Activated naive CD8-positive, alpha-beta T cell treated with anti-CD3 and anti-CD28 coated beads, Interleukin-2, amount 10 ng/mL, durations not matched to agents 7 days and 5 days (primary cell): ENCODE measurements at places on chromosomes 16 and 17. TPM values are rescaled to one million over a fixed set of nuclear protein-coding genes. Genes with fewer than 3 reads are reported as not detected.

The FBXW10 gene
- total RNA-seq: not detected

The VAC14 gene
- total RNA-seq: 36.9 TPM

The LGALS9B gene
- 0.79 TPM for total RNA-seq

The IRF8 gene
- 30.8 TPM for total RNA-seq

The NEUROD2 gene
- not detected for total RNA-seq

The GGT6 gene
- total RNA-seq: not detected

The CDYL2 gene
- 24.5 TPM for total RNA-seq

The HIRIP3 gene
- total RNA-seq: 37.3 TPM

The NARF gene
- 121 TPM for total RNA-seq

The SNX20 gene
- total RNA-seq: 70.6 TPM

DNA sequence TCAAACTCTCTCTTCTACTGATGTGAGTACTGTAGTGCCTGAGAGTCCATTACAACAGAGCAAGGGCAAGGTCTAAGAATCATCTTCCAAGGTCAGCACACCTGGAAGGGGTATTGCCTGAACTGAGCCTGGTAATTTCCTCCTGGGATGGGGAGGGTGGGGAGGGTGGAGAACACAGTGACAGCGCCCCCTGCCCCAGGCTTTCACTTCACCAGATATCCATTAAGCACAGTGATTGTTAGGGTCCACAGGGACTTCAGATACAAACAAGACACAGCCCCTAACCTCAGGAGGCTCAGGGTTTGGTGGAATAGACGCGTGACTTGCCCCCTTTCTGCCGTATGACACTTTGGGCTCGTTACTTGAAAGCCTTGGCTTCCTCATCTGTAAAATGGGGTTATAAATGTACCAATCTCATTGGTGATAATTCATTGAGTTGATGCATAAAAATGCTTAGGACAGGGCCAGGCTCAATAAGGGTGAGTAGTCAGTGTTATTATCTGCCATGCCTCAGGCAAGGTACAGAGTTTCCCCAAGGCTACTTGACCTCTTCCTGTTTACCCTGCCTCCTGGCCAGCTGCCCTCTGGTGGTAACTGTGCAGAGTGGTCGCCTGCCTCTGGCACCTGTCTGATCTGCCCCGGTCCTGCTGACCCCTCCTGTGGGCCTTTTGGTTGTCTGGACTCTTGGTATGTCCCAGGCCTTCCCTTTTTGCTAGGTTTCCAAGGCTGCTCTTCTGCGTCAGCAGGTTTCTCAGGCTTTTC, 13.1 kb upstream of the BRD7 start:
- no peak overlapping the region for H3K4me3 ChIP-seq
- H3K4me1 ChIP-seq: no peaks in the 10 kb centered on the region
- DNase-seq: no peak

DNA sequence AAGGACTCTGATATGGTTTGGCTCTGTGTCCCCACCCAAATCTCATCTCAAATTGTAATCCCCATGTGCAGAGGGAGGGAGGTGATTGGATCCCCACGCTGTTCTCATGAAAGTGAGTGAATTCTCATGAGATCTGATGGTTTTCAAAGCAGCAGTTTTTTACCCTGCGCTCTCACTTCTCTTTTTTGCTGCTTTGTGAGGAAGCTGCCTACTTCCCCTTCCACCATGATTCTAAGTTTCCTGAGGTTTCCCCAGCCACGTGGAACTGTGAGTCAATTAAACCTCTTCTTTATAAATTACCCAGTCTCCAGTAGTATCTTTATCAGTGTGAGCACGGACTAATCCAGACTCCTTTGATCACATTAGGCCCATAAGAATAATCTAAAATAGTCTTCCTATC, 719.7 kb upstream of the CDH8 start:
- no peaks in the 10 kb centered on the region for H3K4me1 ChIP-seq
- H3K36me3 ChIP-seq: no peaks in the 10 kb centered on the region
- DNase-seq: no peak
- no peak overlapping the region for H3K27ac ChIP-seq
- H3K27me3 ChIP-seq: no peaks in the 10 kb centered on the region

- no peak overlapping the region for H3K27ac ChIP-seq
- no peaks in the 10 kb centered on the region for H3K36me3 ChIP-seq
- H3K4me1 ChIP-seq: no peaks in the 10 kb centered on the region
- DNase-seq: no peak
- H3K4me3 ChIP-seq: no peak overlapping the region
Observed at GRCh38 chr17:27995554-27995953, 46.9 kb upstream of the NLK start.

DNA sequence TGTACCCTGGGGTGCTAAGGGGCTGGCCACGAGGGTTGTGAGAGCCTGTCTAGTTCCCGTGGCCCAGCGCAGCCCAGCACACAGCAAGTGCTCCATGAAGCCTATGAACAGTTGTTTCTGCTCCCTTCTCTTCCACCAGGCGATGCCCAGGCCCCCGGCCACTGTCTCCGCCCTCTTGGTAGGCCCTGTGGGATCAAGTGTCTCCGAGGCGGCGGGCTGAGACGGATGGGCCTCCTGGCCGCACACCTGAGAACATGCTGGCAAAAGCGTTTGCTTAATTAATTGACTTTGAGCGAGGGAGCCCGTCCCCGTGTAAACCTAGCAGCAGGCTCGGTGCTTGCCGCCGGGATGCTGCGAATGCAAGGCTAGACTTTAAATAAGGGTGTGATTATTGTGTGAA, 129.7 kb upstream of the GSE1 start:
- no peak overlapping the region for H3K27ac ChIP-seq
- peaks cover 6% of the 10 kb centered on the region for H3K27me3 ChIP-seq
- H3K36me3 ChIP-seq: no peaks in the 10 kb centered on the region
- no peak overlapping the region for H3K4me3 ChIP-seq
- no peaks in the 10 kb centered on the region for H3K4me1 ChIP-seq
- DNase-seq: no peak

DNA sequence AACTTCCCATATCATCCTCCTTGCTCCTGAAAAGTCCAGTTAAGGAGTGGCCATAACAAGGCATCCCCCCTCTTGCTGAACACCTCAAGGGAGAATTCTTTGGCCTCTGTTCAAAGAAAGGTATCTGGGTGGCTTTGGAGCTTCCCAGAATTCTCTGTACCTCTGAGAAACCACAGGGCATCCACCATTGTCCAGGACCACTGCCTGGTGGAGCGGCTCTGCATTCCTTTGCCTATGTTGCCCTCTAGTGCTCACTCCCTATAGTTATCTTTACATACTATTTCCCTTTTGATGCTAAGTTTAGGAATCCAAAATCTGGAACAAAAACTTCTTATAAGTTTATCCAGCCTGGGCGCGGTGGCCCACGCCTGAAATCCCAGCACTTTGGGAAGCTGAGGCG, 30.3 kb downstream of the CHD9NB start:
- H3K27me3 ChIP-seq: no peaks in the 10 kb centered on the region
- no peaks in the 10 kb centered on the region for H3K36me3 ChIP-seq
- no peak overlapping the region for H3K27ac ChIP-seq
- H3K4me3 ChIP-seq: no peak overlapping the region
- H3K4me1 ChIP-seq: no peaks in the 10 kb centered on the region

GRCh38 chr16:22787466-22788192, 26.3 kb upstream of the HS3ST2 start:
- no peak for DNase-seq
- peaks cover 9% of the 10 kb centered on the region for H3K4me1 ChIP-seq
- H3K36me3 ChIP-seq: no peaks in the 10 kb centered on the region
- H3K4me3 ChIP-seq: no peak overlapping the region
- H3K27ac ChIP-seq: no peak overlapping the region

GRCh38 chr17:80381416-80381923, 33.5 kb upstream of the ENDOV start:
- no peak overlapping the region for H3K4me3 ChIP-seq
- peaks cover 55% of the 10 kb centered on the region for H3K36me3 ChIP-seq
- H3K27me3 ChIP-seq: no peaks in the 10 kb centered on the region
- DNase-seq: no peak

DNA sequence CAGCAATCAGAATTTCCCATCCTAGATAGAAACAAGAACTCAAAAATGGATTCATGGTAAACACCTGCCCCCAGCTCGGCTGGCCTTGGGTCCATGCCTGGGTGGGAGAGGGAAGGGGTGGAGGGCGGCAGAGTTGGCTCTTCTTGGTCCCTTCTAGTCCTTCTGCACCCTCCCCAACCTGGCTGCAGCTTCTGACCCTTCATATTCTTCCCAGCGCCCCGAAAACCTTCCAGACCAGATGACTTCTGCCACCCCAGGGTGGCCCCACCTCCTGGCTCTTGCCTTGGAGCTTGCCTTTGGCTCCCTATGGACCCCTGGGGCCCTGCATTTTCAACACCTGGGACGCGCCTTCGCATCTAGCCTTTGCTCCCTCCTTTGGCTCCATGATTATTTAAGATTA, 5.4 kb upstream of the GJD3 start:
- peaks cover 8% of the 10 kb centered on the region for H3K4me1 ChIP-seq
- no peak overlapping the region for H3K27ac ChIP-seq
- H3K36me3 ChIP-seq: no peaks in the 10 kb centered on the region
- H3K4me3 ChIP-seq: no peak overlapping the region

DNA sequence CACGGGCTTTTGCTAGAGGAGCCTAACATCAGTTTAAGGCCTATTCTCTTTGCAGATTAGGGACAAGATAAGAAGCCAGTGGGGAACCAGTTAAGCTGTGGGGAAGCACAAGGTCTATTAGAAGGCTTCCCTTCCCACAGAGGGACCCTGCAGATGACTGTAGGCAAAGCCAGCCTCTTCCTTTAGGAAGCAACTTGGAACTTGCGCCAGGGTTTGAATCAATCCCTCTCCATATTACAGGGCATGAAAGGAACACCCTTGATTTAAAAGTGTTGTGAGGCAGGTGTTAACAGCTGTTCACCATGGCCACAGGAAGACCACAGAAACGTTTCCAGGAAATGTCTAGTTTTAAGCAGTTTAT, 77.3 kb downstream of the RPTOR start:
- H3K4me1 ChIP-seq: peaks cover 30% of the 10 kb centered on the region
- H3K27ac ChIP-seq: peak overlapping the region; percentile 46
- H3K36me3 ChIP-seq: peaks cover 7% of the 10 kb centered on the region
- DNase-seq: no peak

- peaks cover 10% of the 10 kb centered on the region for H3K4me1 ChIP-seq
- H3K4me3 ChIP-seq: peak overlapping the region; percentile 39
- H3K27me3 ChIP-seq: no peaks in the 10 kb centered on the region
- H3K27ac ChIP-seq: peak overlapping the region; percentile 63
- peaks cover 20% of the 10 kb centered on the region for H3K36me3 ChIP-seq
Observed at GRCh38 chr16:3659251-3659650, 4.8 kb downstream of the DNASE1 start.

GRCh38 chr16:28932339-28933141, 769 bp downstream of the CD19 start:
- H3K4me3 ChIP-seq: no peak overlapping the region
- H3K27me3 ChIP-seq: no peaks in the 10 kb centered on the region
- DNase-seq: no peak
- H3K27ac ChIP-seq: peak overlapping the region; percentile 46
- H3K4me1 ChIP-seq: peaks cover 29% of the 10 kb centered on the region

DNA sequence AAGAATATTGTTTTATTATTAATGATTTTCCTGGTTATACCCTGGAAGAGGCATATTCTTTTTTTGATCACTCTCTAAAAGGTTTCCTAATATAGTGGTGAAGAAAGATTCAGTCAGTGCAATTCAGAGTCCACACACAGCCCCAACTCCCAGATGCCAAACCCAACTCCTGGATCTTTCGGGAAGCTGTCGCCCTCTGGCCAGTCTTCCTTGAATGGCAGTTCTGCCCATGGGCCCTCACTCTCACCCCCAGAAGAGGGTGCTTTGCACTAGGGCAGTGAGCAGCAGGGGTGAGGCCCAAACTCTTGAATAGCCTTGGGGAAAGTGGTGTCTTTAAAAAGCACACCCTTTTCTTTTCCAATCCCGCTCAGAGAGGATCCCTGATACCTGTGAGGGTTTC, 11.0 kb downstream of the KRT32 start:
- H3K36me3 ChIP-seq: no peaks in the 10 kb centered on the region
- no peak overlapping the region for H3K27ac ChIP-seq
- peaks cover 5% of the 10 kb centered on the region for H3K27me3 ChIP-seq
- no peak overlapping the region for H3K4me3 ChIP-seq
- H3K4me1 ChIP-seq: no peaks in the 10 kb centered on the region

- H3K36me3 ChIP-seq: peaks cover 10% of the 10 kb centered on the region
- peaks cover 28% of the 10 kb centered on the region for H3K4me1 ChIP-seq
- H3K4me3 ChIP-seq: peak overlapping the region; percentile 34
- no peaks in the 10 kb centered on the region for H3K27me3 ChIP-seq
- DNase-seq: no peak
Observed at GRCh38 chr17:35073183-35073790, 9.8 kb upstream of the RFFL start.

GRCh38 chr17:3378321-3378720, 7.8 kb downstream of the OR3A2 start:
- no peaks in the 10 kb centered on the region for H3K4me1 ChIP-seq
- no peaks in the 10 kb centered on the region for H3K27me3 ChIP-seq
- H3K4me3 ChIP-seq: no peak overlapping the region
- no peak for DNase-seq
- no peak overlapping the region for H3K27ac ChIP-seq

DNA sequence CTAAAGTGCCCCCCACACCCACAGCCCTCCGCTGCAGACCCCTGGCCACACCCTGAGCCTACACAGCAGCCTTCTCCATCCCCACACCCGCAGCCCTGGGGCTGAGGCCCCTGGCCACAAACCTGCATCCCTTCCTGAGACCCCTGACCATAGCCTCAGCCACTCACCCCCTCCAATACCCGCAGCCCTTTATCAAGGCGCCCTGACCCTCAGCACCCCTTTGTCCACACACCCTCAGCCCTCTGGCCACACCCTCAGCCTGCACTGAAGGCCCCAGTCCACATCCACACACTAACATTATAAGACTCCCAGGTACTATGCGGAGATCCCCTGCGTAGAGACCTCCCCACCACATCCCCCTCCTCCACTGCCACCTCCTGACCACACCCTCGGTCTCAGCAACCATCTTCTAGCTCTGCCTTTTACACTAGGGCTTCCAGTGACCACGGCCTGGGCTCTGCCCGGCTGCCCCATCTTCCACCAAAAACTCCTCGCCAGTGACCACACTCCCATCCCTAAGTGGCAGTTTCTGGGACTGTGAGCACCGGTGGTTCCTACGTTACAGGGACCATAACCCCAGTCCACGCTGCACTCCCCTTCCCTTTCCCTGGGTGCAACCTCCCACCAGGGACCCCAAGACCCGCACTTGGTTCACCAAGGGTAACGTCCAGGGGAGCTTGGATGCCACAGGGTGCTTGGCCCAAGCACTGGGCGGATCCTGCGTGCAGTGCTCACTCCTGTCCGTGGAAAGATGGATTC, 818 bp downstream of the TPPP3 start:
- no peak for DNase-seq
- H3K4me3 ChIP-seq: no peak overlapping the region
- H3K27me3 ChIP-seq: peaks cover 32% of the 10 kb centered on the region
- no peak overlapping the region for H3K27ac ChIP-seq
- no peaks in the 10 kb centered on the region for H3K36me3 ChIP-seq

DNA sequence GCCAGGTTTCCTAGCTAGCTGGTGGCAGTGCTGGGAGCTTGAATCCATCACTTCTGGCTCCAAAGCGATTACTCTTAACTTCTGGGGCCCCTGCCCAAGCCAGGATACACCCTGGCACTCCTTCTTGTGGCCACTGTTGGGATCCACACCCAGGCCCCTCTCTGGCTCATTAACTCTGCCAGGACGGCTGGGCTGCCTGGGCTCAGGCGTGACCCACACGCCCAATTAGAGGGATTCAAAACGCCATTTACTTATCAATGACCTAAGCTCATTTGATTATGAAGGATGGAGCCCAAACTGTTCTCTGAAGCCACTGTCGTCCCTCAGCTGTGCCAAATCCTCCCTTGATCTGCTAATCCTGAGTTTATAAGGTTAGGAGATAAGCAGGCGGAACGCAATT, 79.7 kb upstream of the BRD7 start:
- H3K4me1 ChIP-seq: no peaks in the 10 kb centered on the region
- H3K27me3 ChIP-seq: peaks cover 5% of the 10 kb centered on the region
- DNase-seq: no peak
- no peak overlapping the region for H3K27ac ChIP-seq
